ENCODE measurements at places on chromosomes 5 and 9. TPM values are rescaled to one million over a fixed set of nuclear protein-coding genes. Genes with fewer than 3 reads are reported as not detected.

GPRIN1 gene
- 0.72 TPM for polyA plus RNA-seq

EGR1 gene
- polyA plus RNA-seq = 17.9 TPM

C5 gene
- 1.7 TPM for polyA plus RNA-seq

PLPP7 gene
- polyA plus RNA-seq = 0.73 TPM

IFNB1 gene
- not detected for polyA plus RNA-seq

ZNF354B gene
- 8.1 TPM for polyA plus RNA-seq

TMEM252 gene
- polyA plus RNA-seq = not detected

HRCT1 gene
- polyA plus RNA-seq = 0.61 TPM

NPR3 gene
- 5.7 TPM for polyA plus RNA-seq

PCDHA12 gene
- 0.04 TPM for polyA plus RNA-seq

FOXD4 gene
- 0.37 TPM for polyA plus RNA-seq

RNF183 gene
- 2.3 TPM for polyA plus RNA-seq

PCDHB15 gene
- polyA plus RNA-seq = 0.80 TPM

TRIP13 gene
- 6.6 TPM for polyA plus RNA-seq

LCN10 gene
- polyA plus RNA-seq = 14.9 TPM

CDX1 gene
- polyA plus RNA-seq = not detected

TMEM250 gene
- polyA plus RNA-seq = 25.7 TPM

GPBP1 gene
- polyA plus RNA-seq = 29.7 TPM

HCN1 gene
- 0.01 TPM for polyA plus RNA-seq

PPIC gene
- polyA plus RNA-seq = 28.0 TPM

RASEF gene
- 4.3 TPM for polyA plus RNA-seq

IL3 gene
- not detected for polyA plus RNA-seq

CCDC127 gene
- polyA plus RNA-seq = 1.4 TPM

CDKN2B gene
- 63.7 TPM for polyA plus RNA-seq

MLANA gene
- polyA plus RNA-seq = not detected

PIP5K1B gene
- polyA plus RNA-seq = 0.14 TPM

JAK2 gene
- 3.9 TPM for polyA plus RNA-seq

ZNF782 gene
- 1.1 TPM for polyA plus RNA-seq

All from esophagus (tissue), 2 donors.